ENCODE measurements at places on chromosomes 6 and 20.

GRCh38 chr6:160297310-160297709 is 38.7 kb upstream of the SLC22A2 start:
- DNase-seq, result no peak

DNA sequence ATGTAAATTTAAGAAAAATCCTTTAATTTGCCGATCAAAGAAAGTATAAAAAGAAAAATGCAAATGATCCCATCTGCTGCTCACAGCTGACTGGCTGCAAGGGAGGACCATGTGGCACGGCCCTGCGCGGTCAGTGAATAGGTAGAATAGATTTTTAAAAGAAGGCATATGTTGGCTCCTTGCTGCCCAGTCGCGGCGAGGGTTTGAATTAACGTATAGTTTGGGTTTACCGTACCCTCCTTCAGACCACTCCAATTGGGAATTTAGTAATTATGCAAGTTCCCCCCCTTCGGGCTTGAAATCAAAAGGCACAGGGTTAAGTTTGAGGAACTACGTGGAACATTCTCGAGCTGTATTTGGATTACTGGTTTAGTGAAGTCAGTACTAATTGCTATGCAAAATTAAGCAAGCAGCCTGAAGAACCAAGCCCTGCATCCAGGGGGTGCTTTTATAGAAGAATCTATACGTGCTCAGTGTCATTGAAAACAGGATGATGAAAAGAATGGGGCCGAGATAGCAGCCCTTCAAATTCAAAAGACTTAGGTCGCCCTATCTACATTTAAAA is 1.1 kb upstream of the BEND3 start:
- peak; percentile 61 for DNase-seq

- no peak for DNase-seq
These were observed 94.9 kb upstream of the TMEM30A start for GRCh38 chr6:75379536-75379935.

DNA sequence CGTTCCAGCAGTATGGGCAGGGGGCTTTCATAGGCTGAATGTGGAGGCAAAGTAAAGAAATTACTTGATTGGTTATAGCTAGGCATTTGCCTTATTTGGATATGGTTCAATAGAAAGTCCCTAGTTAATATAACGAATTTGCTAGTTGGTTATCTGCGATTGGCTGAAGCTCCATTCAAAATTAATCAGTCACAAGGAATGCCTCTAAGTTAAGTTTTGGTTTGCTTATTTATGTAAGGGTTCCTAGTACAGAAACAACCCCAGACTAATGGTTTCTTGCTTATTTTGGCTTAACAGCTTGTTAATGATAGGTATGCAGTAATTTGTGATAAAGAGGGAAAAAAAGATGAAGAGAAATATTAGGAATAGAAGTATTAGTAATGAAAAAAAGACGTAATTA is 87.5 kb downstream of the JAG1 start:
- no peak for DNase-seq

- no peak for DNase-seq
These were observed 43.4 kb upstream of the SIRPG start for GRCh38 chr20:1700990-1701389.

DNA sequence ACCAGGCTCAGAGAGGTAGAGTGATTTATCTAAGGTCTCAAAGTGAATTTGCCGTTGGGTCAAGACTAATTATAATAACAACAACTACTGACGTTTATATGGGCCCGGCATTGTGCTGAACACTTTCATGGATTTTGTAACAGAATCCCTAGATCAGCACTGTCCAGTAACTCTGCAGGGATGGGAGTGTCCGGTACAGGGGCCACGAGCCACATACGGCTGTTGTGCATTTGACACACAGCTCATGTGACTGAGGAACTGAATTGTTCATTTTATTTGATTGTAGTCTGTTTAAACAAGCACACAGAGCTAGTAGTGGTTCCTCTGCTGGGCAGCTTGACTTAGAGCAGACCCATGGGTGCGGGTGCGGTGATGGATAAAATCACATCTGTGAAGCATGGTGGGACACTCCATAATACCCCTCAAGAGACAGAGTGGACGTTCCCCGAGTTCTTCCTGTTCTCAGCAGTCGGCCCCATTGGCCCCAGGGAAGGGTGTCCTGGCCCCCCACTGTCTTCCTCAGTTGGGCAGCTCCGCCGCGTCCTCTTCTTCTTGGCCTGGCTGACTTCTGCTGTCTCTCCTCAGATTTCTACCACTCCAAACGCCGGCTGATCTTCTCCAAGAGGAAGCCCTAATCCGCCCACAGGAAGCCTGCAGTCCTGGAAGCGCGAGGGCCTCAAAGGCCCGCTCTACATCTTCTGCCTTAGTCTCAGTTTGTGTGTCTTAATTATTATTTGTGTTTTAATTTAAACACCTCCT is 6.8 kb downstream of the CDKN1A start:
- no peak for DNase-seq

DNA sequence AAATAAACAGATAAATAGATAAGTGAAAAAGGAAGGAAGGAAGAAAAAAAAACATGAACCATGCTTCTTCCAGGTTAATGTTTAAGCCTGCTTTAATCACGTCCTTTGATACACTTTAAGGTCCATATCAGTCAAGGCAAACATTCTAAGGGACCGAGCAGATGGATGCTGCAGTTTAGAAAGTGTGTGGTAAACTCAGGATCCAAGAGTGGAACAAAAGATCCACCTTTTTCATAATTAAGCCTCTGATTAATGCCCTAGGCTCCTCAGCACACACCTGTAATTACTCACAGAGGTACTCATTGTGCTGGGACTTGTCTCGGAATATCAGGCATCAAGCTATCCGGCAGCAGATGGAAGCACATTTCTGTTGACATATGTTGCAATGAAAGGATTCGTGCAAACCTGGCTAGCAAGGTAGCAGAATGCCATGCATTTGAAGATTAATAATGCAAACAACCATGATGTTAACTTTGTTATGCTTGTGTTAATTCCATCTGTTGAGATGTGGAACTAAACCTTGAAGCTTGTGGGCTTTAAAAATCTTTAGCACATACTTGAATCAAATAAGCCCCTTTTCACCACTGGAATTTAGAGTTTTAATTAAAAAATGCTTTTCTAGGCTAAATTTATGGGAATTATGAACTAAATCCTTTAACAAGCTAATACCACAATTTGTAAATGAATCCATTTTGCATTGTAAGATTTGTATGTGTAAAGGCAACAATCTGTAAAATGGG is 163.7 kb downstream of the RALGAPA2 start:
- DNase-seq, result no peak

GRCh38 chr20:24770628-24771541 is 178.2 kb upstream of the CST7 start:
- no peak for DNase-seq

DNA sequence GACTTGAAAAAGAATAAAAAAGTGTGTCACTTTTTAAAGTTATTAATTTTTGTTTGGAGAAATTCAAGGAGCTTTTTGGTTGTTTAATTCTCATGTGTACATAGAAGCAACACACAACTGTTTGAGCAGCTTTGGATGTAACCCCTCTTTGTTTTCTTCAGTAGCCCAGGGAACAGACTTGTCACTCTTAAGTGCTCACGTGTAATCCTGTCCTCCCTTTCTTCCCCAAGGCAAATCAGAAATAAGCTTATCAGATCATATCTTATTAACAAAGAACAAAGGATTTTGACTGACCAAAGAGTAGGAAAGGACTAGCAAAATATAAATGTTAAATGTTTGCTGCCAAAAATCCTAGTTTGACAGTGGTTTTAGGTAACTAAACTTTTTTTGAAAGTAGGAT is 7.3 kb upstream of the FLRT3 start:
- no peak for DNase-seq

DNA sequence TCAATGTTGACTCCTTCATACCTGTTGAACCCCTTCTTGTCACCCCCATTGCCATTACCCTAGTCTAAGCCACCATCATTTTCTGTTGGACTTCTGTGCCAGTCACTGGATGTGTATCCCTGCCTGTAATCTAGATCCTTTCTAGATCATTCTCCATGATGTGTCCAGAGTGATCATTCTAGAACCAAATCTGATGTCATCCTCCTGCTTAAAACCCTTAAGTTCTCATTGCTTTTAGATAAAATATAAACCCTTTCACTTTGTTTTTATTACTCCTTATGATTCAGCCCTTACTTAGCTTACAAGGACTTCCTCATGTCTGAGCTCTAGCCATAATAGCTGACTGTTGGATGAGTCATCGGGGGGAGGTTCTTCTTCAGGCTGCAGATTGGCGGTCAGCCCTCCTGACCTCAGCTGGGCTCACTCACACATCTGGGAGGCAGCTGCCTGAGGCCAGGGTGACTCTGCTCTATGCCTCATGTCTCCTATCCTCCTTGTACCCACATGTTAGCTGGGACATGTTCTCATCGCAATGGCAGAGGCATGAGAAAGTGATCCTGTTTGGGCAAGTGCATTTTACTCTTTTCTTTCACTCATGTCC is 287.6 kb downstream of the ESR1 start:
- no peak for DNase-seq

DNA sequence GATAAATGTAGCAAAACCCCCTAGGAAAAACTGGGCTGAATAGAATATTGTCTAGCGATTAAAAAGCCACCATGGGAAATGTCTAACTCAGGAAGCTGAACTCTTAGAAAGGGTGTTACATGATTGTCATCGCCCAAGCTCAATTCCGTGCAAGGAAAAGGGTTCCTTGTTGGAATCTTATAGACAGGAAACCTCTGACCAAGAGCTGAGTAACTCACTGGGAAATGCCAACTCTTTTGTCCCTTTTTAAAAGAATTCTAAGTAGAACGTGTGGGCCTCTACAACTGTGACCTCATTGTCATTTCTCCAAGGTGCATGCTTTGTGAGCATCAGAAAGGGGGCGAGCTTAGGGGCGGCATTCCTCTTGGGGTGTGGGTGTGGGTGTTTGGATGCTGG is 88.1 kb downstream of the SYNJ2 start:
- no peak for DNase-seq

DNA sequence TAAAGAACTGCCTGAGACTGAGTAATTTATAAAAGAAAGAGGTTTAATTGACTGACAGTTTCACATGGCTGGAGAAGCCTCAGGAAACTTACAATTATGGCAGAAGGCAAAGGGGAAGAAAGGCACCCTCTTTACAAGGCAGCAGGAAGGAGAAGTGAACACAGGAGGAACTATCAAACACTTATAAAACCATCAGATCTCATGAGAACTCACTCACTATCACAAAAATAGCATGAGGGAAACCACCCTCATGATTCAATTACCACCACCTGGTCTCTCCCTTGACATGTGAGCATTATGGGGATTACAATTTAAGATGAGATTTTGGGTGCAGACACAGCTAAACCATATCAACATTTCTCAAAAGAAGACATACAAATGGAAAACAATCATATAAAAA is 266.3 kb downstream of the EPM2A start:
- DNase-seq, result no peak

- no peak for DNase-seq
These were observed 14.8 kb upstream of the SYNE1 start for GRCh38 chr6:152651986-152652385.

DNA sequence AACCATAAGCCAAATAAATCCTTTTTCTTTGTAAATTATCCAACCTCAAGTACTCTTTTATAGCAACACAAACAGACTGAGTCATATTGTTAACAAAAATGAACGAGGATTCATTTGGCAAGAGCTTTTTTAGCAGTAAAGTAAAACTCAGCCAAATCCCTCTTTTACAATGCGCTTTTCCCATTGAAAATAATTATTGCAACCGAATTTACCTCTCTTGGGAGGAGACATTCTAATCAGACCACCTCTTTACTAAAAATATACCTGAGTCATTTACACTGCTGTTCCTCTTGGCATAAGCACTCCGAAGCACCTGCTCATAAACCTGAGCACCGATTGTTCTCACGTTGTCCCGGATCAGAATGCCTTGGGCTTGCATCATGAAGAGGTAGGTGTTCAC is 57.4 kb downstream of the B4GALT5 start:
- no peak for DNase-seq

GRCh38 chr6:131897621-131898020 is 53.6 kb downstream of the CCN2 start:
- no peak for DNase-seq

GRCh38 chr6:18155864-18156421 is 721 bp downstream of the KDM1B start:
- peak; percentile 46 for DNase-seq

GRCh38 chr20:56776345-56776744 is 147.2 kb downstream of the TFAP2C start:
- no peak for DNase-seq

DNA sequence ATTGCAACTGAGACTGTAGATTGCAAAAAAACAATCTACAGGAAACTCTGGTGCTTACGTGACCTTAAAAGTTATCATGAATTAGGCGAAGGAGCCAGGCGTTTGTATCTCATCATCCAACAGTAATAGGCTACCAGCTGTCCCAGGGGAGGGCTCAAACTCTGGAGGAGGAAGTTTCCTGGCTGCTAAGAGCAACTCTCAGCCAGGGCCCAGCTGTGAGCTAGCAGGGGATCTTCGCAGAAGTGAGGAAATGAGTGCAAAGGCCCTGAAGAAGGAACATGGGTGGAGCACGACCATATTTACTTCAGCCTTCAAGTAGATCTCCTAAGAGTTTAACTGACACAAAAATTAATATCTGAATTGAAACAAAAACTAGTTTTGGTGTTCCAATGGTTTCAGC is 686.9 kb upstream of the MAP3K7 start:
- DNase-seq, result no peak

- DNase-seq, result no peak
These were observed 25.5 kb upstream of the ADTRP start for GRCh38 chr6:11804135-11804534.

GRCh38 chr20:12305188-12305950 is 387.7 kb downstream of the BTBD3 start:
- no peak for DNase-seq

DNA sequence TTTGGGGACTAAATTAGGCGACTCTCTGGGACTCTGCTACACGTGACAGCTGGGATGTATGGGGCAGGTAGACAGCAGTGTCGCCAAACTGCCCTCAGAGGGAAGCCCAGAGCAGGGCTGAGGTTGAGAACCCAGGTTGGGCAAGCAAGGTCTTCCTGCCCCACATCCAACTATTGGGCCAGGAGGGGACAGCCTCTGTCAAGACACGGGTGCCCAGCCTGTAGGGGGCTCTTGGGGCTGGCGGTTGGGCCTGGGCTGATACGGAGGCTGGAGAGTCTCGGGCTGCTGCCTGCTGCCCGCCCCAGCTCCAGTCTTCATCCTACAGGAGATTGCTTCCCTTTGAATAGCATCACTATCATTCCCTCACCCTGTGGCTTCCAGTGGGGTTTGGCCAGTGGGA is 33.3 kb downstream of the CPNE5 start:
- DNase-seq, result no peak

GRCh38 chr20:11727708-11728107 is 190.0 kb upstream of the BTBD3 start:
- no peak for DNase-seq

DNA sequence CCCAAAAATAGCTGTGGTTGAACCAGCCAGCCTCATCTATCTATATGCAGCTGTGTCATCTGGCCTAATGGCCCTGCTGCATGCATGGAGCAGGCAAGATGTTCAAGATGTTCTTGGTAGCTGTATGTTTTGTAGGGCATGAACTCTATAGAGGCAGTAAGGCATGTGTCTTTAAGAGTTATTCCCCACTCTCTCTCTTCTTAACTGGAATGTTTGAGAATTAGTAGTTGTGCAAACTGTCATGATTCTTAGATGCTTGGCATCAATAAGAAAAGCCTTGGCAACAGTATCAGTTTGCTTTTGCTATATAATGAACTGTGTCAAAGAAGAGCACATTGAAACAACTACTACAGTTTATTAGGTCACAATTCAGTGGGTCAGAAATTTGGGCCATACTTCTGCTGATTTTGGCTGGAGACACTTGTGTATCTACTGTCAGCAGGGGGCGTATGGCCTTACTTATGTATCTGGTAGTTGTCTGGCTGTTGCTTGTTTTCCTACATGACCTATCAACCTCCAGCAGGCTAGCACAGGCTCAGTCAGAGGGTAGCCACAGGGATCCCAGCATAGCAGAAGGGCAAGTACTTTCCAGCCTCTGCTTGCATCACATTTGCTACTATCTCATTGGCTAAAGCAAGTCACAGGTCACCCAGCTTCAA is 56.1 kb upstream of the LAMP5 start:
- DNase-seq, result no peak
